ENCODE measurements at places on chromosomes 3 and 15.

DNA sequence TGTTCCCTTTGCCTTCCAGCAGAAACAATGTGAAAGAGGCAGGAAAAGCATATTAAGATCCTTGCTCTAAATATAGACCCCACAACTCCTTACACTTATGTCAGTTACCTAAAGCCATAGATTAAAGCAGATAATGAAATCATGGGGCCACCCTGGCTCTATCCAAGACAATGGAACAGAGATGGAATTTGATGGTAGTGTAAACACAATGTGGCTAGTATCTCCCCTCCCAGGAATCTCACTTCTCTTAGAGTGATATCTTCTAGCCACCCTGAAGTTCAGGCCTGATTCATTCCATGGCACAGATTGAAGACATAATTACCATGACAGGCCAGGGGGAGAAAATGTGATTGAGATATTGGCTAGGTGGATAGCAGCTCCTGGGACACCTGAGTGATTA is 32.6 kb downstream of the GALNT15 start:
- DNase-seq = no peak

GRCh38 chr15:33278816-33279612 is 31.8 kb upstream of the RYR3 start:
- DNase-seq = peak; percentile 40

DNA sequence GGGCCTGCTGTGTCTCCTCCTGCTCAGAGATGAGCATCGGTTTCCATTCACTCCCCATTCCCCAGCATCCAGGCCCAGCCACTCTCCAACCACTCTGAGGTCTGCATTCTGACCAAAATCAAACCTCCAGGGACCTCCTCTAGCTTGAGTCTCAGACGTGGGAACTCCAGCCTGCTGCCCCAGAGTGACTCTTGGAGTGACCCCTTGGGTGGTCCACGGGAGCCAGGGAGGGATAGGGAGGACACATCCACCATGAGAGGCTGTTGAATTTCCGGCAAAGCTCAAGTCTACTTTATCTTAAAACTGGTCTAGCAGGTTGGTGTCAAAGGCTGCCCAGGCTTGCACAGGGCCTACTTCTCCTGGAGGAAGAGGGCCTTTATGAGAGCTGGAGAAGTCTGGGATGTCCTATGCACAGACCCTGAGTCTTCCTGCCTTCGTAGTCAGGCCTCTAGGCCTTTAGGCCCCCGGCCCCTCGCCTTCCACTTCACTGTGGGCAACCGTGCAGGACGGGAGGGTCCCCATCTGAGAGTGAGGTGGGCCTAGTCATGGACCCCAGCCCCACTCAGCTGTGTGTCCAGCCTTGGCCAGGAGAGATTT is 8.9 kb downstream of the CISH start:
- no peak for DNase-seq

DNA sequence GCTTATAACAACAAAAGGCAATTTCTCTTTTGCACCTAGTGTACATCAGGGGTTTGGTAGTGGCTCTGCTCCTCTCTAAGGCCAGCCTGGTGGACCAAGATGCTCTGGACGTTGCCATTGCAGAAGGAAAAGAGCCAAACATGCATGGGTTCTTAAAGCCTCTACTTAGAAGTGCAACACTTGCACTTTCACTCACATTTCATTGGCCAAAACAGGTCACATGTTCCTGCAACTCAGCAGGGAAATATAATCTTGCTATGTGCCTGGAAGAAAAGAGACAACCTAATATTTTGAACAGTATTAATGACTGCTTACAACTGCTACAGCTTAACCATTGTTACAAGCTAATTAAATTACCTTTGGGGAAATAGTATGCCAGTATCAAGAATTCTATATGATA is 182.9 kb downstream of the IL5RA start:
- DNase-seq = no peak

DNA sequence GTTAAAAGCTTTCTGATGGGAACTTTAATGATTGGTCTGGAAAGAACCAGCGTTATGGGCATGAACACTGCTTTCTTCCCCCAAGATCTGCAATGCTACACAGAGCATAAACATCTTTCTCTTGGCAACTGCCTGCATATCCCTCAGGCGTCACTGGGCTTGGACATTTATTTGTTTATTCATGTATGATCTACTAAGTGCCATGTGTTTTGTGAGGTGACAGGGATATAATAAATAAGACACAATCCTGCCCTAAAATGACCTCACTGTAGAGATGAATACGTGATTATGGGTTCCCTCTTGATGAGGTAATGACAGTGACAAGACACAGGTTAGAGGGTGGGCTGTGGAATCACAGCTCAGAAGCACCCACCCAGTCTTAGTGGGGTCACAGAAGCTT is 485.3 kb downstream of the PDCD6IP start:
- DNase-seq = no peak

DNA sequence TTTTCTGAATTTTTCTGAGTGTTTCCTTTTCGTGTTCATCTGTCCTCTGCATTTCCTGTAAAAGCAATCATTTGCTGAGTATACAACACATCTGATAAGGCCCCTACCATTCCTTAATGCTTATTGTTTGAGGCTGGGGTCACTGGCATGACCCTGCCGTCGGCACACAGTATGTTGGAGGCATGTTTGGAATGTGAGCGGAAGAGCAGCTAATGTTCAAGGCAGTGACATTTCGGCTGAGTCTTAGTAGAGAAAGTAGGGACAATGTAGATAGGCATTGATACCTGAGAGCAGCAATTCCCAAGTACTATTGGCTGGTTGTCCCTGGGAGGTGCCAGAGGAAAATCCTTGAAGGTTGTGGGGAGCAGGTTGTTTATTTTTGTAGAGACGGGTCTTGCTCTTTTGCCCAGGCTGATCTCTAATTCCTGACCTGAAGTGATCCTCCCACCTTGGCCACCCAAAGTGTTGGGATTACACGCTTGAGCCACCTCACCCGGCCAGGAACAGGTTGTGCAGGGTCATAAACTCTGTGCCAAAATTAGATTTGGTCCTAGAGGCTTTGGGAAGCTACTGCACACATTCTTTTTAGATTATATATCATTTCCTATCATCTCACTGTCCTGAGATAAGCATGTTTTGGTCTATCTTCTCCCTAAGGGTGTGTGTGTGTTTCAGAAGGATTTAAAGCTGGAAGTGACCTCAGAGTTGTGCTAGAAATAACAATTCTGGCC is 13.5 kb downstream of the PTPN23 start:
- DNase-seq = no peak

DNA sequence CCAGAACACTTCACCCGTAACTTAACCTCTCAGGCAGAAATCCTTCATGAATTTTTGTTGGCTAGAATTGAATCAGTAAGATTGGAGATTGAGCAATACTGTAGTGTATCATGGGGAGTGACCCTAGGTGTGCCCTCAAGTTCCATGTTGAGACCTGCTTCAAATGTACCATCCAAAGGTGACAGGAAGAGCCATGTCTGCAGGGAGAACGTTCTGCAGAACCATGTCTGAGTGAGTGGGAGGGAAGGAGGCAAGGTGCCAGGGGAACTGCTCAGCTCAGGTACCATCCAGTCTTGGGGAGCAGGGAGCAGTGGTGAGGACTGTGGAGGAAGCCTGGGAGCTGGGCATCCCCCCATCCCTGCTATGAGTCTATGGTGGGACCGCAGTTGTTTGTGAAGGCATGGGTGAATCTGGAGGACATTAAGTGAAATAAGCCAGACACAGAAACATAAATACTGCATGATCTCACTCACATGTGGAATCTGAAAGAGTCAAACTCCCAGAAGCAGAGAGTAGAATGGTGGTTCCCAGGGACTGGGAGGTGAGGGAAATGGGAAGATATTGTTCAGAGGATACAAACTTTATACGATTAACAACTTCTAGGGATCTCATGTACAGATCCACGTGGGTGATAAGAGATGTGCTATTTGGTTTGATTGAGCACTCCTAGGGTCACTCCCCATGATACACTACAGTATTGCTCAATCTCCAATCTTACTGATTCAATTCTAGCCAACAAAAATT is 23.3 kb downstream of the CFAP161 start:
- DNase-seq = no peak

- DNase-seq = peak; percentile 77
Observed at GRCh38 chr15:69820819-69821218, 276.9 kb downstream of the TLE3 start.

DNA sequence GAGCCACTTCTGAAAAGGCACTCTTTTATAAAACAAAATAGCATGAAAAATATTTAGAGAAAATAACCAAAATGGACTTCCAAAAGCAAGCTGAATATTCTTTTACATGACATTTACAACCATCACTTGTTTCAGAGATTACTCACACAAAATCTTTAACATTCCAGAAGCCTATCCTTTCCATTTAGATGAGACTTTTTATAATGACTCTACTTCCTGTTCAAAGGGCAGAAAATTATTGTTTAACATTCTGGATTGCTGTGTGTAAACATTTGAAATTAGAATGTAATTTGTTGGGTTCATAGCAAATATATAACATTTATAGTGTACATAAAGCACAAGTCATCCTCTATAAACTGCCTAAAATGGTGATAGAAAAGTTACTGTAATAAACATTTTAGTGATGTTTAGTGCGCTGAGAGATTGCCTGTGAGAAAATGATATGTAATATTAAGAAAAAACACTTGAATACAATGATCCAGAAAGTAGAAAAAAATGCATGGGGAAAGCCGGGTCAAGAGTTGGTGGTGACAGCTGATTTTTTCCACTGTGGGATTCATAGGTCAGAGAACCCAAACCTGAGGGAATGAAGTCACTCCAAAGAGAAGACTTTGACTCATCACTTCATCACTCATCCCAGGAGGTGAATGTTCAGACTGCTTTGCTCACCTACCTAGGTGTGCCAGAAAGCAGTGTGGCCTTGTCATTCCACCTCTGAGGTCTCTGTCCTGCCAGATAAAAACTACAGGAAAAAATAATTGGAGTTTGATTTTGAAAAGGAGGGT is 305.8 kb downstream of the ARPP21 start:
- no peak for DNase-seq

Measured in GM23338 (cell line).